Left lung (tissue), 14 donors: ENCODE measurements at places on chromosomes 5 and 9. TPM values are rescaled to one million over a fixed set of nuclear protein-coding genes. Genes with fewer than 3 reads are reported as not detected.

GRCh38 chr9:121830441-121831140 is 179.2 kb downstream of the DAB2IP start:
- H3K27ac ChIP-seq, result no peak overlapping the region
- no peaks in the 10 kb centered on the region for H3K4me1 ChIP-seq
- H3K27me3 ChIP-seq, result no peaks in the 10 kb centered on the region
- no peak for DNase-seq
- no peak overlapping the region for H3K4me3 ChIP-seq

- H3K27ac ChIP-seq, result no peak overlapping the region
- no peaks in the 10 kb centered on the region for H3K4me1 ChIP-seq
- no peak for DNase-seq
These were observed 80.5 kb downstream of the RNF130 start for GRCh38 chr5:179991106-179991505.

DNA sequence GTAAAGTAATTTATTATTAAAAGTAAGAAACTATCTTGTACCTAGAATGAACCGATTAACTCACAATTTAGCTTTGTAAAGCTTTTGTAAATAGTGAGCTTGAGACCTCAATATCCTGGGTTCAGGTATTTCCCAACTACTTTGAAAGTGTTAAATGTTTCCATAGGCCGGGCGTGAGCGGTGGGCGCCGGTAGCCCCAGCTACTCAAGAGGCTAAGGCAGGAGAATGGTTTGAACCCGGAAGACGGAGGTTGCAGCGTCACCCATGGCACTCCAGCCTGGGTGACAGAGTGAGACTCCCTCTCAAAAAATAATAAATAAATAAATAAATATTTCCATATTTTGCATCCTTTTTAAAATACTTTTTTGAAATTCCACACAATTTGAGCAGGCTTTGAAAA is 1.5 kb upstream of the ANKH start:
- no peak for DNase-seq
- peaks cover 17% of the 10 kb centered on the region for H3K4me1 ChIP-seq
- H3K36me3 ChIP-seq, result no peaks in the 10 kb centered on the region
- H3K4me3 ChIP-seq, result no peak overlapping the region

DNA sequence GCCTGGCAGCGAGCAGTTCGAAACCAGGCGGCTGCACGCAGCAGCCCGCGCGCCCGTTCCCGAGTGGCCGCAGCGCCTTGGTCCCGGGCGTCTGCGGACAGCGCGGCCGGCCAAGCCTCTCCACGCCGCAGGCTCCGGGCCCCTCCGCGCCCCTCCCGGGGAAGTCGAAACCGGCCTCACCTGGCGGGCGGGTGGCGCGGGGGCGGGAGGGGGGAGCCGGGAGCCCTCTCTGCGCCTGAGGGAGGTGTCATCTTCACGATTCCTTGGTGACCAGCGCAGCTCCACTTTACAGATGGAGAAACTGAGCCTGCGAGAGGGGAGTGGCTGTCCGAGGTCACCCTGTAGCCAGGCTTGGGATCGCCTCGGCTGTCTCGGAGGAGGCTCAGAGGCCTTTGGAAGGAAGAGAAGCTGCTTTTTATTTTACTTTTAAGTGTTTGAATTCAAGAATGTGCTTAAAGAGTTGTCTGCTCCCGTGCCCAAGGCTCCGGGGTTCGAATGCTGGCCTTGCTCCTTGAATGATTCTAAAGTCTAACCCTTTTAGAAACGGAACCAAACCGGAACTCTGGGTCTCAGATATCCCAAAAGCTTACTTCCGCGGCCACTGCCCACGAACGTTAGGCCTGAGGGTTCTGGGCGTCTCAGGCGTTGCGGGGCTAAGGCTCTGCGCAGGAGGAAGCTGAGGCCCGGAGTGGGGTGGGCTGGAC is 662 bp downstream of the SUSD3 start:
- H3K4me1 ChIP-seq, result peaks cover 61% of the 10 kb centered on the region
- H3K27me3 ChIP-seq, result no peaks in the 10 kb centered on the region
- no peak for DNase-seq
- H3K4me3 ChIP-seq, result peak overlapping the region; percentile 64
- peak overlapping the region; percentile 75 for H3K27ac ChIP-seq

- H3K36me3 ChIP-seq, result no peaks in the 10 kb centered on the region
- no peak overlapping the region for H3K27ac ChIP-seq
- no peak for DNase-seq
- no peaks in the 10 kb centered on the region for H3K27me3 ChIP-seq
These were observed 202.9 kb downstream of the AOPEP start for GRCh38 chr9:94929369-94929756.

- no peaks in the 10 kb centered on the region for H3K4me1 ChIP-seq
- no peak overlapping the region for H3K4me3 ChIP-seq
- H3K27ac ChIP-seq, result no peak overlapping the region
- no peaks in the 10 kb centered on the region for H3K36me3 ChIP-seq
- no peaks in the 10 kb centered on the region for H3K27me3 ChIP-seq
- DNase-seq, result no peak
These were observed 434.0 kb downstream of the GADD45G start for GRCh38 chr9:90038763-90039162.

- no peaks in the 10 kb centered on the region for H3K36me3 ChIP-seq
- H3K27me3 ChIP-seq, result no peaks in the 10 kb centered on the region
- H3K4me1 ChIP-seq, result peaks cover 2% of the 10 kb centered on the region
- DNase-seq, result no peak
- no peak overlapping the region for H3K27ac ChIP-seq
- H3K4me3 ChIP-seq, result no peak overlapping the region
These were observed 178.8 kb upstream of the NREP start for GRCh38 chr5:111935835-111936234.

GRCh38 chr9:129109537-129109903 is 1.1 kb downstream of the CRAT start:
- no peaks in the 10 kb centered on the region for H3K27me3 ChIP-seq
- no peak overlapping the region for H3K27ac ChIP-seq
- no peak for DNase-seq

GRCh38 chr9:116064970-116065369 is 88.6 kb upstream of the PAPPA start:
- H3K27ac ChIP-seq, result no peak overlapping the region
- no peak overlapping the region for H3K4me3 ChIP-seq
- H3K36me3 ChIP-seq, result no peaks in the 10 kb centered on the region
- no peaks in the 10 kb centered on the region for H3K27me3 ChIP-seq

DNA sequence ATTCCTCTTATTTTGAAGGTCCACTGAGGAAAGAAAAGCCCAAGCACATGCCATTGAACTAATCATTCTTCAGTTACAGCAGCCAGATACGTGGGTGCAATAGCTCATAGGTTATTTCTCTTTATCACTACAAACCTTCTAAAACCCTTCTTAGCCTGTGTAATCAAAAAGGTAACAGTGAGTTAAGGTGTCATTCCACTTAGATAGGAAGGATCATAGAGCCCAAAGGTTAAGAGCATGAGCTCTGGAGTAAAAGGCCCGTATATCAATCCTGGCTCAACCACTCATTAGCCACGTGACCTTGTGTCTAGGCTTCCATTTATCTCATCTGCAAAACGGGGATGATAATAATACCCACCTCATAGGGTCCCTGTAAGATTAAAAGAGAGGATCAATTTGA is 2.7 kb downstream of the GPX8 start:
- no peak for DNase-seq
- no peaks in the 10 kb centered on the region for H3K36me3 ChIP-seq
- no peak overlapping the region for H3K4me3 ChIP-seq

- no peak overlapping the region for H3K4me3 ChIP-seq
- no peaks in the 10 kb centered on the region for H3K36me3 ChIP-seq
- H3K4me1 ChIP-seq, result peaks cover 17% of the 10 kb centered on the region
- H3K27me3 ChIP-seq, result no peaks in the 10 kb centered on the region
- no peak overlapping the region for H3K27ac ChIP-seq
- DNase-seq, result no peak
These were observed 35.4 kb upstream of the C5orf47 start for GRCh38 chr5:173953528-173954090.

GRCh38 chr5:58674711-58675110 is 91.8 kb downstream of the RAB3C start:
- no peaks in the 10 kb centered on the region for H3K4me1 ChIP-seq
- H3K4me3 ChIP-seq, result no peak overlapping the region
- no peak for DNase-seq
- no peaks in the 10 kb centered on the region for H3K27me3 ChIP-seq

GRCh38 chr5:12672141-12672540 is 767.9 kb upstream of the CTNND2 start:
- H3K36me3 ChIP-seq, result no peaks in the 10 kb centered on the region
- no peaks in the 10 kb centered on the region for H3K27me3 ChIP-seq
- no peaks in the 10 kb centered on the region for H3K4me1 ChIP-seq
- no peak overlapping the region for H3K27ac ChIP-seq

DNA sequence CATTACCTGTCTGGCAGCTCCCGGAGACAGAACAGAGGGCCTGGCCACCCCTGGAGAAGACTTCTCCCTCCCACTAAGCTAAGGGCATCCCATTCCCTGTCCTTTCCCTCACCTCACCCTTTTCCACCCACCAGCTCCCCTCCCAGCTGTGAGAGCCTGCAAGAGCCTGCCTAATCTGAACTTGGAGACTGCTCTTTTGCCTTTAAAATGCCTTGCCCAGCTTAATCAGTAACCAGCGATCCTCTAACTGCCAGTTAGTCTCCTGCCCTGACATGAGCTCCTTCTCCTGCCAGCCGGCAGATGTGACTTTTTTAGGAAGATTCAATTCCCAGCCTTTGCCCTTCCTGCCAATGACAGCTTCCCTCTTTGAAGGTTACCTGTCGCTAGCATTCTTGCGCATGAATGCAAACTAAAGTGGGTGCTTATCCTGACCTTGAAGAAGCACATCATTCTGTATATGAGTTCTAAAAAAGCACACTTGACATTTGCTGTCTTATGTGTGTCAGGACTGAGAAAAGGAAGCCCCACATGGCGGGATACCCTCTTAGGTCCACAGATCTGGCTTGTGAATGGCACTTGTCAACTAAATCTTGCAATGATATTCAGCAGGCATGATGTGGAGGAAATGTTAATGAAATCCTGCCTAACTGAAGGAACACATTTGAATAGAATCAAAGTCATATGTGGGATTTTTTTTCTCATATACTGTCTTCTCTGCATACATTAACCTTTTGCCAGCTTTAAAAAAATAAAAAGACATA is 411.2 kb upstream of the SLC30A5 start:
- peaks cover 5% of the 10 kb centered on the region for H3K4me1 ChIP-seq
- no peaks in the 10 kb centered on the region for H3K27me3 ChIP-seq
- H3K27ac ChIP-seq, result no peak overlapping the region
- no peaks in the 10 kb centered on the region for H3K36me3 ChIP-seq

- H3K4me3 ChIP-seq, result no peak overlapping the region
- DNase-seq, result no peak
- H3K27ac ChIP-seq, result no peak overlapping the region
- H3K4me1 ChIP-seq, result no peaks in the 10 kb centered on the region
- no peaks in the 10 kb centered on the region for H3K27me3 ChIP-seq
- no peaks in the 10 kb centered on the region for H3K36me3 ChIP-seq
These were observed 147.2 kb downstream of the PCSK5 start for GRCh38 chr9:76037587-76038225.

DNA sequence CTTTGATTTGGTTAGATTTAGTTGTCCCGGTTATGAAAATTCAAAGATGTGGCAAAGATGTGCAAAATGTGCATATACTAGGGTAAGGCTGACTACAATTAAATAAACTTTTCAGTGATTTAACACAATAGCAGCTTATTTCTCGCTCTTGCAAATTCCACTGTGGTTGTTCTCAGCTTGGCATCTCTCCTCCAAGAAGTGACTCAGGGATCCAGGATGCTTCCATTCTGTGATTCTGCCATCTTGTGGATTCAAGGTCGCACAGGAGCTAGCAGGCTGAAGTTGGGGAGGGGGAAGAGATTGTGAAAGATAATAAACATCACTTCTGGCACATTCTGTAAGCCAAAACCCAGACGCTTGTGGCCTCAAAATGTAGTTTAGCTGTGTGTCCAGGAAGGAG is 60.1 kb upstream of the TGFBR1 start:
- no peak for DNase-seq
- H3K4me3 ChIP-seq, result no peak overlapping the region
- no peaks in the 10 kb centered on the region for H3K36me3 ChIP-seq

Gene FOXD4L5
- total RNA-seq, result not detected

Gene PPP1R26
- total RNA-seq, result 20.7 TPM

Gene SERF1A
- 8.5 TPM for total RNA-seq

Gene HACD4
- 6.3 TPM for total RNA-seq

Gene EGFLAM
- total RNA-seq, result 0.82 TPM

Gene MZB1
- 10.6 TPM for total RNA-seq

Gene PLPP1
- total RNA-seq, result 80.4 TPM
